ENCODE measurements at places on chromosomes 2 and 18.

DNA sequence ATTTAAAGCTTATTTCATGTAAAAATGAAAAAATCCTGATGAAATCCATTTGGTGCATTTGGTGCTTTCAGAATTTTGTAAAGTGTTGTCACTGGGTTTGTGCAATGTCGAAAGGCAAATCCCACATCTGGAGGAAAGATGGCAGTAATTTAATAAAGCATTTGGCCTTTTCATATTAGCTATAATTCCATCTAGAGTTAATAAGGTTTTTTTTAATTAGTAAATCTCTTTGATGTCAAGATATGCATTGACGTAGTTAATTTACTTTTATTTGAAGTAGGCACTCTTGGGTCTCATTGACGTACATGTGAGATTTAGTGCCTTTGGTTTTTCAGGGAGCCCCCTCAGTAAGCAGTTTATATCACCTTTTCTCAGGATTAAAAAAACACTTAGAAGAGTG lies 12.3 kb upstream of the GAREM1 start:
- no peak for DNase-seq

GRCh38 chr2:11904941-11905340 lies 158.5 kb downstream of the LPIN1 start:
- DNase-seq = no peak

- DNase-seq = no peak
Measured at GRCh38 chr2:240596491-240596931, 10.0 kb downstream of the CAPN10 start.

GRCh38 chr2:3476321-3476984 lies 42.9 kb downstream of the ADI1 start:
- no peak for DNase-seq

DNA sequence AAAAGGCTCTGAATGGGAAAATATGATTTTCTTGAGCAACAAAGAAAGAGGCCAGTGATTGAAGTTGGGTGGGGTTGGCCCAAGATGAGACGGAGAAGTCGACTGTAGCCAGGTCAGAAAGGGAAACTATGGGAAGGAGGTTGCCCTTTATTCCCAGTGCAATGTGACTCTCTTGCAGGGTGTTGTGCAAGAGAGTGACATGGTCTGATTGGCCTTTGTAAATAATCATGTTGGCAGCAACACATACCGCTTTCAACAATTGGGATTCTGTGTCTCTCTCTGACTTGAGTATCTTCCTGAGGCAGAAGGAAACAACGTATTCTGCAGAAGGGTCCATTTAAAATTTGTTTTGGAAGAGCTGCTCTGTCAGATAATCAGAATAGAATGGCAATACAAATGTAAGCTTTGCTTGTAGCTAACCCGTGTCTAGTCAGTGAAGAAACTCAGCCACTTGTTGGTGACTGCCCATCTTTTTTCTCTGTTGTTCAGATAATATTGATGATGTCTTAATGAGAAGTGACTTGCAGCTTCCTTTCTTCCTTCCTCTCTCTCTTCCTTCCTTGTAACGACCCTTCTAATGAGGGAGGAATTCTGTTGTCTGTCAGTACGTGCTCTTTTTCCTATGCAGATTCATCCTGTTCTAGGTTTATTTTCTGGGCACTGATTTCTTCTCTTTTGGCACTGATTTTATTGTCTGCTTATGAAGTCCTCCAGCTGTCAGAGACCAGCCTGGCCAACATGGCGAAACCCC lies 311.0 kb upstream of the FAM98A start:
- no peak for DNase-seq

DNA sequence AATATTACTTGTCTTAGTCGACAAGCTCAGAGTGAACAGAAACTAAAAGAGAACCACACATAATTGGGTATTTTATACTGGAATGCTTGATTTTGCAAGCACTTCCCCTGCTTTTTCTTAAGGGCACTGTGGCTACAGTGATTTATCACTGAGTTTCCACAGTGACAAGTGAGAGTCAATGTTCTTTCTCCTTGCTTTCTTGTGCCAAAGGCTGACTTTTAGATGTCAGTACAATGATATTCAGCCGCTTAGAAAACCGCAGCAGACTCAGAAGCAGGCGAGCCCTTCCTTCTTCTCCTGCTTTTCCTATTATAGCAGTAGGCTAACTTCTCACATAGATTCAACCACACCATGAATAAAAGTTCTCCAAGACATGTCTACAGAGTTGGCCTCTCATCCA lies 1603.6 kb upstream of the NXPH2 start:
- DNase-seq = no peak

GRCh38 chr2:165648801-165649200 lies 145.2 kb downstream of the GALNT3 start:
- no peak for DNase-seq

DNA sequence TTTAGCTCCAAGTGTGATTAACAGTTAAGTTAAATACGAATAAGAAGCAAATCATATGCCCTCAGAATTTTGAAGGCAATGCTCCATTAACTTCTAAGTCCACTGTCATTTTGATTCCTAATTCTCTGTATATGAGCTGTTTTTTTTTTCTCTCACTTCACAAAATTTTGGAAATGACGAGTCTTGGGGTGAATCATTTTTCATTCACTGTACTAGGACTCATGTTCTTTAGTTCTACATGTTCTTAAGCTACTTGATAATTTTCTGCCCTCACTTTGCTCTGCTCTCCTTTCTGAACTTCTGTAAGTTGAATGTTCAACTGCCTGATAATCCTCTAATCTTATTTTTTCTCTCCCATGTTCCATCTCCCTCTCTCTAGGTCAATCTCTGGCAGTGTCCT lies 141.0 kb downstream of the THADA start:
- DNase-seq = no peak

- no peak for DNase-seq
Measured at GRCh38 chr2:72004976-72005375, 142.7 kb downstream of the CYP26B1 start.

GRCh38 chr2:38598991-38599295 lies 3.8 kb downstream of the HNRNPLL start:
- no peak for DNase-seq

DNA sequence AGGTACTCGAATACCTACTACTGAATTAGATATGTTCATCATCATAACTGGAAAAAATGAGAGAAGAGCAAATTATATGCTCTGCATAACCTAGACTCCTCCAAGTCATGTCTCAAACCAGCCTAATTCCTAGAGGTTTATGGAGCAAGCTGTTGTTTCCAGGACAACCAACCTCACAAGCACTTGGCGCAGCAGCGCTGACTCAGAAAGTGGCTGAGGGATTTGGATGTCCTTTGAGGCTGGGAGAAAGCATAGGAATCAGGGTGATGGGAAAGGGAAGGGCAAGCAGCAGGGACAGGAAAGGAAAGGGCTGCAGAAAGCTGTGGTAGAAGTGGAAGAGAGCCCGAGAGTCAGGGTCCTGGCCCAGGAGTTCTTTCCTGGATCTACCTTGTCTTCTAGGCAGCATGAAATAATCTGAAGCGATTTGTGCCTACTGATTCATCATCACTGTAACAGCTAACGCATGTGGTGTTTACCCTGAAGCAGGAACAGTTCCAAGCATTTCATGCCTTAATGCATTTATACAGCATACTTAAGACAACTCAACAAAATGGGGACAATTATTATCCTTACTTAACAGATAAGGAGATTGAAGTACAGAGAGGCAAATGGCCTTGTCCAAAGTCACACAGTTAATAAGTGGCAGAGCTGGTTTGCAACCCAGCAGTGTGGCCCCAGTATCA lies 3.7 kb downstream of the PLEK start:
- no peak for DNase-seq

GRCh38 chr2:70959851-70960832 lies 18.3 kb upstream of the ANKRD53 start:
- DNase-seq = no peak

DNA sequence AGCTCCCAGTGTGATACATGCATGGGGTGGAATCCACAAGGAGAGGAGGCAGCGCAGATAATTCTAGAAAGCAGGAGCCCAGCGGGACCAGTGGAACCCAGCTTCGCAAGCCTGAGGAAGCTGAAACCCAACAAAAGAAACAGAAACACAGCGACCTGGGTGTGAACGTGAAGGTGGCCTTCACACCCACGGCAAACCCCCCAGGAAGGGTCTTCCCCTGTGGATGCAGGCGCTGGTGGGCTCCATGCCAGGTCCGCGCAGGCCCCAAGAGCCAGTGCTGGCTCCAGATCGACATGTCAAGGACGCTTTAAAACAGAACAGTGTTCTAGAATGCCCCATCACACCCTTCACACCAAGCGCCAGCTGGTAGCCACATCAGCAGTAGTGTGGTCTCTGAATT lies 22.1 kb downstream of the KIF1A start:
- DNase-seq = no peak

- no peak for DNase-seq
Measured at GRCh38 chr18:54739476-54739875, 88.8 kb upstream of the RAB27B start.

GRCh38 chr18:12820506-12820905 lies 63.5 kb downstream of the PTPN2 start:
- no peak for DNase-seq

DNA sequence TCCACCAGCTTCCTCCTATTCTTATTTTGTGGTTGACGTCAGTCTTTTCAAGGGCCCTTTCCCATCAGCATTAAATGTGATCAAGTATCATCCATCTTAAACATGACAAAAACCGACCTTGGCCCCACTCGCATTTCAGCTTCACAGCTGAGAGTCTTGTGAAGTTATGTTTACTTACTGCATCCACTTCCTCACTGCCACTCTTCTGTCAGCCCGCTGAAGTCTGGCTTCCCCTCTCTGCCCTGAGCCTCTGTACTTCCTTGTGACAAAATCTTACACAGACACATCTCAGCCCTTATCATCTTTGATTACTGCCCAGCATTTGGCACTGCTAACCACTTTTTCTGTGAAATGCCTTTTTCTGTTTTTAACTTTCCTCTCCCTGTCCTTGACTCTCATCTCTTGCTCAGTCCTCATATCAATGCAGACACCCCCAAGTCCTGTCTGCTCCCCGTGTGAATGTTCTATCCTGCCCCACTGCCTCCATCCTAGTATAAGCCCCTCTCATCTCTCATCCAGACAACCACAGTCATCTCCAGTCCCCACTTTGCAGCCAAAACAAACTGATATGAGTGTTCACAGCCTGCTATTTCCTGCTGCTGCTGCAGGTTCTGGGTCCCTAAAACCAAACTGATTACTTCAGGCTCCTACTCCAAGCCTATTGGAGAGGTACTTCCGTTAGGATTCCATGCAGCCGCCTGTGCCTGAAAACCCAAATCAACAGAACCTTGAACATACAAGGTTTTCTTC lies 31.4 kb downstream of the FOSL2 start:
- DNase-seq = no peak

DNA sequence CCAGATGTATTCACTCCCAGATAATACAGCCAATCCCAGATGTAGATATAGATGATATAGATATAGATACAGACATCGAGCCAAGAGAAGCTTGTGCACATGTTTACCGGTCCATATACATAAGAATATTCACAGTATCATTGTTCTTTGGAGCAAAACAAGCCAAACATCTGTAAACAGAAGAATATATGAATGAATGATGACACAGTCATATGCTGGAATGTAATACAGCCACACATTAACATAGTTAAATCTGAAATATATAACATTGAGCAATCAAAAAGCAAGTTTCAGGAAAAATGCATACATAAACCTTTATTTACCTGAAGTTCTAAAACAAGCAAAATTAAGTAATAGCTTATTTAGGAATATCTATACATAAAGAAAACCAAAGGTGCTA lies 182.5 kb downstream of the TXNL1 start:
- no peak for DNase-seq

DNA sequence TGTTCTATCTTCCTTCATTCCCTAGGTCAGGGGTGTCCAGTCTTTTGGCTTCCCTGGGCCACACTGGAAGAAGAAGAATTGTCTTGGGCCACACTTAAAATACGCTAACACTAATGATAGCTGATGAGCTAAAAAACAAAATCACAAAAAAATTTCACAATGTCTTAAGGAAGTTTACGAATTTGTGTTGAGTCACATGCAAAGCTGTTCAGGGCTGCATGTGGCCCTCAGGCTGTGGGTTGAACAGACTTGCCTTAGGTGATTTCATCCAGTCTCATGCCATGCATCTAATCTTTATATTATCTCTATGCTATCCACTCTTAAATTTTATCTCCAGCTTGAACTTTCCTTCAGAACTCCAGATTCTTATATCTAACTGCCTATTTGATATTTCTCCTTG lies 80.1 kb downstream of the CCDC85A start:
- no peak for DNase-seq

- no peak for DNase-seq
Measured at GRCh38 chr18:61803393-61803792, 89.4 kb downstream of the RNF152 start.

- no peak for DNase-seq
Measured at GRCh38 chr2:118459426-118459825, 371.2 kb downstream of the INSIG2 start.

DNA sequence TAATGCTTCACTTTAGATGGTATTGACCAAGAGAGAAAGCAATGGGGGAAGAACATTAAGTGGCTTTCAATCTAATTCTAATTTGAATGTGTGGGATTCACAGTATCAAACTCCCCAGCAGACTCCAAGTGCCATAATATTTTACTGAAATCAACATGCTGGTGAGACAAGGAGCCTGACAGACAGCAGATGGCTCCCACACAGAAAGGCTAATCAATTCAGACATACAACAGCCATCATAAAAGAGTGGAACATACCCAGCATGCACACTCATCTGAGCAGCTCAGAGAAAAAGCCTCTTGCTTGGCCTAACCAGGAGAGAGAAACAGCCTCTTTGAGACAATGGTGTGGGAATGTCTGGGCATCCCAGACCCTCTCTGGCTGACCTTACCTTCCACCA lies 186.5 kb upstream of the SKOR2 start:
- no peak for DNase-seq

GRCh38 chr2:128260239-128261138 lies 58.2 kb downstream of the HS6ST1 start:
- DNase-seq = no peak

- DNase-seq = no peak
Measured at GRCh38 chr2:29559578-29559977, 361.8 kb downstream of the ALK start.

DNA sequence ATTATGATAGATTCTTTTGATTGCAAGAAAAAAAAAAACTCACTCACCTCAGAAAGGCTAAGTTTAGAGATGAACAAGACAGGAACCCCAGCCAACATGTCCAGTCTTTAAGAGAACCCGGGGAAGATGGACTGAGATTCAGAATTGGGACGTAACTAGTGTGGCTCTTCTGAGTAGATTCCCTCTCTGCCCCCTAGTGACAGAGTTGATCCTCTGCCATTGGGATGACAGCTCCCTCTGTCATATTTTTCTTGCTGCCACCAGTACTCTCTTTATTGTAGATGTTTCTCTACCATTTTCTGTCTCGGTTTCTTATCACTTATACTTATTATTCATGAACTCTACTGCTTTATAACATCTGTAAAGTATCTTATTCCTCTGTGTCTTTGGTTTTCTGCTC lies 77.7 kb downstream of the GULP1 start:
- no peak for DNase-seq

Measured in GM06990 (cell line).